Inflammatory macrophage treated with lipopolysaccharide for 4 hours (primary cell): ENCODE measurements at places on chromosomes 13 and 19.

DNA sequence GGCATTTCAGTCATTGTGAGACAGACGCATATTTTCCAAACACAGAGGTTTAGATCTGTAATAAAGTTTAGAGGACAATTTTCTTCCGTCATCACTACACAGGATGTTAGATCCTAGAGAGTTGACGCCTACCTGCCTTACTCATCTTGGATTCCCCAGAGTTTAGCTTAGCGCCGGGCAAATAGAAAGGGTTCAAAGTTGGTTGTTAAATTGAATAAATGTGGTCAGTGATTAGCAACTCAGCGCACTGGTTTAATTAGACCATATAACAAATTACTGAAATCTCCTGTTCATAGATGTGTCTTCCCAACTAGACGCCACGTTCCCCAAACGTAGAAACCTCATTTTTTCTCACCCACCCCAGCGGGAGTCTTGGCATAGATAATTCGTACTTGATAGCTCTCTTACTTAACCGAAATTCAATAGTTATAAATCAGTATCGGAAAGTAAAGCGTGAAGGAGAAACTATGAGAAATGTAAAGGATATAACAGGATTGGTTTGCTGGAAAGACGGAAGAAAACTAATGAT, 726 bp upstream of the UFM1 start:
- DNase-seq = peak; percentile 64

DNA sequence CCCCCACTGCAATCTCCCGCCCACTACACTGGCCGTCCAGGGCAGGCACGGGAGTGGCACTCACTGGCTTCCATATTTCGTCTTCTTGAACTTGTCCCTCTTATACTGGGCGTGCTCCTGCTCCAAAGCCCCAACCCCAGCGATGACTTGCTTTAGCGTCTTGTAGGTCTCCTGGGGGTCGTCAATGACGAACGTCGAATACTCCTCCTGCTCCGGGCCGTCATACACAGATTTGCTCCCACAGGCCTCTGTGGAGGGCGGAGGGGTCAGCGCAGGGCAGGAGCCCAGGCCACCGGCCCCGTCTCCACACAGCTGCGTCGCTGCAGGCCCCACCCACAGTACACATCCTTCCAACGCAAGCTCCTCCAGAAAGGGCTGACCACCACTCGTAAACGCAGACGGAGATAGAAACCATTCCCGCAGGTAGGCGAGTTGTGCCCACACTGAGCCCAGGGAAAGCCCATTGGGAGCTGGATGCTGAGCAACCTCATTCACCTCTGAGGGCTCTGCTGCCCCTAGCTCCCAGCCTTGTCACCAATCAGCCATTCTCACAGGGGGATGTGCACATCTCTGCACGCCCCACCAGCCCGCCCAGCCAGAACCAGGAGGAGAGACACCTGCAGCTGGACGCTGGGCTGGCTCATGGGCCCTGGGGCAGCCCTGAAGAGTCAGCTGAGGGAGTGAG, 7.9 kb upstream of the C13orf46 start:
- DNase-seq = no peak

DNA sequence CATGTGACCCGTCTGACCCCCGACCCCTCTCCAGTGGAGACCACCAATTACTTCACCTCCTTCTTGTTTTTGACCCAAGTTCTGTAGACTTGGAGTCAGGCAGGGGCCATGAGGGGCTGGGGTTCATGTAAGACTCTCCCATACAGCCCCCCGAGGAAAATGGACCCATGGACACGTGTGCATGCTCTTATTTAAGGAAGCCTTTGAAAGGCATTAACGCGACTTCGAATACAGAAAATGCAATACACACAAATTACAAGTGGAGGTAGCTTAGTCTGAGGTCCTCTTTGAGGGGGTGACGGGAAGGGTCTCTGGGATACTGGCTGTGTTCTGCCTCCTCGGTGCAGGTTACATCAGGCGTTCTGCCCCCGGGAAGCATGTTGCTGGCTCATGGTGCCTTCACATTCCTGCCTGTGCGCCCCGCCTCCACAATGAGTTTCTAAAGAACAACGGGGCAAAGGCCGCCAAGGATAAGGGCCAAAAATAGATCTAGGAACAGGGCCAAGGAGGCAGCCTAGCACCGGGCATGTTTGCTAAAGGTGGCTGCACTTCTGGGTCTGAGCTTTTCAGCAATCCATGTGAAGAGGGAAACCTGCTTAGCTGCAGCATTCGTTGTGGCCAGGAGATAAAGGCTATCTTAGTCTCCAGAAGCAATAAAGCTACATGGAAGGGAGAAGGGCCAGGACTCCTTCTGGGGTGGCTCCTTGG, 54.5 kb downstream of the RAB20 start:
- no peak for DNase-seq

DNA sequence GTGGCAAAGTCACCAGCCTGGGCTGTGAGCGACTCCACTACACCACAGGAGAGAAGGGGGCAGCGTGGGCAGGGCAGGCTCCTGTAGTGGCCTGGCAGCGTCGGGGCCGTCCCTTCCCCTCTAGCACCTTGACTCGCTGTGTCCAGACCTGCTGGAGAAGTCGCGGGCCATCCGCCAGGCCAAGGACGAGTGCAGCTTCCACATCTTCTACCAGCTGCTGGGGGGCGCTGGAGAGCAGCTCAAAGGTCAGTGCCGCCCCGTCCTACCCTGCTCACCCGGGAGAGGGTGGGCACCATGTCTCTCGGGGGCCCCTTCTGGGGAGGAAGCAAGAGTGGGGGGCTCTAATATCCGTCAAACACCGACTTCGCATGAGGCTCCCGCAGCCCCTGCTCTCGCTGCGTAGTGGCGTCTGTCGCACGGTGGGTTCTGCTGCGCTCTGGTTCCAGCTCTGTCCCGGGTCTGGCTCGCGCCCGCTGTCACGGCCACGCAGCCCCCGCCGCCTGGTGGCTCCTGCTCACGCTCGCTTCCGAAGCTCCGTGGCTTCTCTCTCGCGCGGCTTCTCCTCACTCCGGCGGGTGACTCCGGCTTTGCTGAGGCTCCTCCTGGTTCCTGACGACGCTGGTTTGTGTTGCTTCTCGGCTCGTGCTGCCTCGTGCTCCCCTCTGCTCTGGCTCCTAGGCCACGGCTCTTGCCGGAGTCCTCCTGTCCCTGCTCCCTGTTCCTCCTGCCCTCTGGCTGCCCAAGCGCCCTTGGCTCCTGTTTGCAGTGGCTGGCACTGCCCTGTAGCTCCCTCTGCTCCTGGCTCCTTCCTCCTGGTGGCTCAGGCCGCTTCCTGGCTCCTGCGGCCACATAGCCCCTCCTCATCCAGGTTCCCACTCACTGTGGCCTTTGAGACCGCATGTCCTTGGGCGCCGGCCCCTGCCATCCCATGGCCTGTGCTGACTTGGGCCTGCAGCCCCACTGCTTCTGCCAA, 27.2 kb downstream of the MYH14 start:
- no peak for DNase-seq

DNA sequence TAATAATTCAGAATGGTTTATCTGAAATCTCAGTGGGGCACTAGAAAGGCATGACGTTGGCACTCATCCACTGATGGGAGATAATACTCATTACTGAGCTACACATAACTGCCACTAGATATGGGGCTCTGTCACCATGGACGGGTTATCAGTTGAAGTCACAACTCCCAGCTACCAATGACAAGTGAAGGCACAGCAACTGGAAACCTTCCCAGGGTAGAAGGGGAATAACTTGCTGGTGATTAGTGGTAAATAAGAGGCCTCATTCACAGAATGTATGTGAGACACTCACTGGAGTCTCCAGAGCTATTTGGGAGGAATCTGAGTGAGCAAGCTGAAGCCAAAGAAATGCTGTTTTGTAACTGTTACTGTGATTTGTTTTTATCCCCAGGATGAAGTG, 249.6 kb downstream of the ENOX1 start:
- no peak for DNase-seq

DNA sequence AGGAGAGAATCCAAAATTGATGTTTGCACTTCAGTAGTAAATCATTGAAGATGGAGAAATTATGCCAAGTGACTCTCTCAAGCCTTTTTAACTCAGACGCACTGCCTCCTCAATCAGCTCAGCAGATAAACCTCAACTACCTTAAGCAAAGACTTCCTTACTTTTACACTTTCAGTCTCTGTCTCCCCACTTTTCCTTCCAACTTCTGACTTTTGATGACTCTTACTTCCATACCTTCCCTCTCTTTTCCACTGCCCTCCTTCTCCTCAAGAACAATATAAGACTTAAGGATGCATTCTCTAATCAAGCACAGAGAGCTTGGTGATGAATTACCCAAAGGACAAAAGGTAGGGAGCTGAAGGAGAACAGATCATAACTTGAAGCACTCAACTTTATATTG, 4.8 kb upstream of the DACH1 start:
- no peak for DNase-seq

DNA sequence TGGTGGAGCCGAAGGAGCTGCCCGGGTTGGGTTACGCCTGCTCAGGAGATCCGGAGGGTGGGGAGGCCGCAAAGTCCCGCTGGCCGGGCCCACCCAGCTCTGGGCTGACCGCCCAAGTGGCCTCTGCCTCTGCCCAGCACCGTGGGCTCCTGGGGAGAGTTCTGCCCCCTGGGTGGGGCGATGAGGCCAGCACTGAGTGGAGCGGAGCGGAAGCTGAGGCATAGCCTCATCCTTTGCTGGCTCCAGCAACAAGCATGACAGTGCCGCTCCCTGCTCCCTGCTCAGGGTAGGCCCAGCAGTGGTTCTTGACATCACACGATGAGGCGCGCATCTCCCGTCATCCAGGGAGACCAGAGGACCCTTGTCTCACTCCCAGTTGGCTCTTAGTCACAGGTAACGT, 22.5 kb downstream of the CCDC8 start:
- DNase-seq = no peak

DNA sequence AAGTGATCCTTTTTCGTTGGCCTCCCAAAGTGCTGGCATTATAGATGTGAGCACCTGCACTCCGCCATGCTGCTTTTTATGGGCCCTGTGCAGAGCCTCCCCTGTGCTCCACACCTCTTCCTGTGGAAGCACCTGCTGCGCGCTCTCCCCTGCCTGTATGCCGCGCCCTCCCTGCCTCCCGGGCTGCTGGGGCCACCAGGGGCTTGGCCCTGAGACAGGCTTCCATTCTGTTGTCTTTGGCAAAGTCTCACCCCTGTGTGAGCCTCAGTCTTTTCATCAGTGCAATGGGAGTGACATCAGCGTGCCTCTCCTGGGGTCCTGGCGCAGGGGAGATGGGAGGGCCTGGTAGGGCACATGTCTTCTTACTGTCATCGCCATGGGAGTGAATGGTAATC, 1.3 kb downstream of the FAM174C start:
- no peak for DNase-seq
